ENCODE measurements at places on chromosomes 16 and 17. TPM values are rescaled to one million over a fixed set of nuclear protein-coding genes. Genes with fewer than 3 reads are reported as not detected.

GRCh38 chr16:85812031-85812807 is 12.7 kb downstream of the COX4I1 start:
- DNase-seq, result no peak

DNA sequence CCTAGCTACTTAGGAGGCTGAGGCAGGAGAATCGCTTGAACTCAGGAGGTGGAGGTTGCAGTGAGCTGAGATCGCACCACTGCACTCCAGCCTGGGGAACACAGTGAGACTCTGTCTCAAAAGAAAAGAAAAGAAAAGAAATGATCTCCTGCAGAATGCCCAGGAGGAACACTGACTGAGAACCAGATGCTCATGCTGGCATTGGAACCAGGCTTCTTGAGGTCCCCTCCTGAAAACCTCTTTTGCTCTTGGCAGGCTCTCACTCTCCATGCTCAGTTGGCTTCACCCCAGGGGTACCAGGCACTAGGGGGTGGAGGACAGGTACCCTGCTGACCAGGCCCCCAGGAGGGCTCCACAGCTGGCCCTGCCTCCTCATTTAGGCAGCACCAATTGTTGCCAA is 8.5 kb upstream of the TNFRSF17 start:
- no peak for DNase-seq

The NR1D1 gene
- total RNA-seq, result 4.7 TPM

GRCh38 chr16:75798714-75799113 is 72.4 kb upstream of the CPHXL start:
- DNase-seq, result no peak

The CDK5R1 gene
- 2.5 TPM for total RNA-seq

- no peak for DNase-seq
Measured at GRCh38 chr16:7304279-7304678, 28.4 kb upstream of the RBFOX1 start.

DNA sequence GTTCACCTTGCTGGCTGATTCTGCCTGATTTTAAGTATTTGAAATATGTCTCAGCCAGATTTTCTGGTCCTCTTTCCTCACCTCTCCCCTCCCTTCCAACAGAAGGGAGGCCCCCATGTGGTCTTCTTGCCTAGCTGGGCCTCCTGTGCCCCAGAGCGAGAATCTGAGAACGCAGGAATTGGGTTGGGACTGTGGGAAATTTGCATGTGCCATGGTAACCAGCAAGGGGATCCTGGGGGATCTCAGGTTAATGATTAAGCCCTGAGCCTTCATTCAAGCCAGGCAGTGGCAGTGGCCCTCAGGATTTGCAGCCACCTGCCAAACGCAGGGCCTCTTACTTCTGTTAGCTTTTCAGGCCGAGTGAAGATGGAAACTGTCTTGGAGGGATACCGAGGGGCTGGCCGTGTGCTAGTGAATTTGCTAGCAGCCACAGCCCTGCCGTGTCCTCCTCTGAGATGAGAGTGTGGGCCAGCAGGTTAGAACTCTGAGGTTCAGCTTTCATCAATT is 40.2 kb downstream of the KSR1 start:
- no peak for DNase-seq

The GRAP gene
- not detected for total RNA-seq

- DNase-seq, result no peak
Measured at GRCh38 chr16:29920288-29921033, 5.6 kb downstream of the KCTD13 start.

GRCh38 chr17:55524440-55525220 is 13.4 kb upstream of the SMIM36 start:
- no peak for DNase-seq

GRCh38 chr17:62950067-62950466 is 16.0 kb upstream of the TANC2 start:
- DNase-seq, result no peak

DNA sequence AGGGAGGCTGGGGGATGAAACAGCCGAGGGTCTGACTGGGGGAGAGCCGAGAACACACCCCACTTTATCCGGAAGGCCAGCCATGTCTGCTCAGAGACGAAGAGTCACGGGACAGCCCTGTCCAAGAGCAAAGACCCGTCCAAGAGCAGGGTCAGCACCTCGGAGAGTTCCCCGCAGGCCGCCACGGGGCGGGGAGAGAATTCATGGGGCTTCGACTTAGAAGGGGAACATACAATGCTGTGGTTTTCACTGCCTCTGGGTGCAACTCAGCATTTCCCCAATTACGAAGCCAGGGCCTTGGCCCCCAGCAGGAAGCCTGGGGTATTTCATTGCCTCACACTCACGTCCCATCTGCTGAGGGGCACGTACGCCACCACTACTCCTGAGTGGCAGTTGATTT is 59.3 kb downstream of the JPH3 start:
- DNase-seq, result peak; percentile 9

The KAT2A gene
- 19.2 TPM for total RNA-seq

DNA sequence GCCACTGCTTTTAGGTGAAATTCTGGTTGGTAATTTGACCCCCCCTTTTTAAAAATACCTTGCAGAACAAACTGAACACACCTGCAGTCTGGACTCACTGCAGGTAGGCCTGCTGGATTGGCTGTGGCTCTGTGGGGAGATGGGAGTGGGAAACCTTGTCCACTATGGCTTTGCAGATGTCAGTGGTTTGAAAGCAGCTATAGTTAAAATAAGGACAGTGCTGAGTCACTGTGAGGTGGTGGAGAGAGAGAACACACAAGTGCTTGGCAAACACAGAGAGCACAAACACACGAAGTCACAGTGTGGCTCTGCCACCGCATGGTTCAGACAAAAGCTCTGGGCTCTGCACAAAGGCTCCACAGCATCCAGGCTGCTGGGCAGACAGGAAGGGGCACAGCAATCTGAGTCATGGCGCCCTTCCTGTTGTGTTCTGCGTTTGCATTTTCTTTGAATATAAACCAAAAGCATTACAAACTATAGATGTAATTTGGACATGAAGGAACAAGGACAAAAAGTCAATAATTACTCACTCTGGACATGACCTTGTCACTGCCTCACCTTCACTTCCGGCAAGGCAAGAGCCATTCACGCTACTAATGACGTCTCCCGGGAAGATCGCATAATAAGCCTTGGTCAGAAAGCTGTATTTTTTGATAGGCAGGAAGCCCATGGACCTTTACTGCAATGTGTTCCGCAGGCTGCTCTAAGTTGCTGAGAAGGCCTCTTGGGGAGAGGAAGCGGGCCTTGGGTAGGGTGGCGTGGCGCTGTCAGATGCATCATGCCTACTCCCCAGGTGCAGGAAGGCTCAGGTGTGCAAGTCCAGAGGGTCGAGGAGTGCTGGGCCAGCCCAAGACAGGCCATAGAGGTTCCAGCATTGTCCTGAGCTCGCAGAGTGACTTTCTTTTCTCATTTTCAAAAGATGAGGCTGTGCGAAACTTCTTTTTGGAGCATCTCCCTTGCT is 60.1 kb upstream of the MED9 start:
- DNase-seq, result peak; percentile 59

The FLOT2 gene
- 29.2 TPM for total RNA-seq

DNA sequence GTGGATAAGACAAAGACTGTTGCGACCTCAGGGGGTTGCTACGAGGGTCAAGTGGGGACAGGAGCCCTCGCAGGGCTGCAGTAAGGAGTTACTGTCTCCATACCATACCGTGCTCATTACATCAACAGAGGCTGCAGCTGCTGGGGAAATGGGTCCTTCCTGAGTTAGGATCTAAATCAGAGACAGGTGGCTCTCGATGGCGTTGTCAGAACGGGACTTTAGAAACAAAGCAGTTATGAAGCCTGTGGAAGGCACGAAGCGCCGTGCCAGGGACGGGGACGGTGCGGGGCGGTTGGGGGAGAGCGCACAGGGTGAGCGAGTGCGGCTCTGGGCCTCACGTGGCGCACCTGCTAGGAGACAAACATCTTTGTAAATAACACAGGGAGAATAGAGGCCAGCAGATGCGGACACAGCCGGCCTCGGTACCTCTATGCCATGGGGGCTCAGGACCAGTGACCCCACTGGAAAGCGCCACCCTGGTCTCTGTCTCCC is 34.4 kb downstream of the ZCCHC14 start:
- DNase-seq, result no peak

DNA sequence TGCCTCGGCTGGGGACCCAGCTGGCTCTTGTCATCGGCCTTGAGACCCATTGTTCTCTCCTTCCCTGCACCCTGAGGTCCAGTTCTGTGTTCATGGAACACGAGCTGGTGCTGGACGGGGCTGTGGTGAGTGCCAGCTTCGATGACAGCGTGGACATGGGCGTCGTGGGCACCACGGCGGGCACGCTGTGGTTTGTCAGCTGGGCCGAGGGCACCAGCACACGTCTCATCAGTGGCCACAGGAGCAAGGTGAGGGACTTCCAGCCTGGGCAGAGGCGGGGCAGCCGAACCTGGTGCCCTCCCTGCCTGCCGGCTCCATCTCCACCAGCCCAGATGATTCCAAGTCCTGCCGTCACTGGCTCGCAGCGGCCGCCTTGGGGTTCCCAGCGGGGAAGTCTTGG is 5.3 kb upstream of the RHOT2 start:
- no peak for DNase-seq

DNA sequence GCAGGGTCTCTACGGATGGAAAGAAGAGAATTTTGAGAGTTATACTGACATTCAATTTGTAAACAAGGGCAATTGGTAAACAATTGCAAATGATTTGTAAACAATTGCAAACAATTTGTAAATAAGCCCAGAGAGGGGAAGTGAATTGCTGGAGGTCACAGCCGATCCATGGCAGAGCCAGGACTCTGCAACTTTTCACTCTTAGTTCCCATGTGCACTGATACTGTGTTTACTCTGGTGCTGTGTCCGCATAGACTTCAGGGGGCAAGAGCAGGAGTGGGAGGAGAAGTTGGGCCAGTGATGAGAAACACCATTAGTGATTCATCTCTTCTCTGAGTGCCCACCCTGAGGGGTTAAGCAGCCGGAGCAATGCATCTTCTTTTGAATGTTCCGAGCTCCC is 14.0 kb downstream of the SCNN1G start:
- DNase-seq, result no peak

DNA sequence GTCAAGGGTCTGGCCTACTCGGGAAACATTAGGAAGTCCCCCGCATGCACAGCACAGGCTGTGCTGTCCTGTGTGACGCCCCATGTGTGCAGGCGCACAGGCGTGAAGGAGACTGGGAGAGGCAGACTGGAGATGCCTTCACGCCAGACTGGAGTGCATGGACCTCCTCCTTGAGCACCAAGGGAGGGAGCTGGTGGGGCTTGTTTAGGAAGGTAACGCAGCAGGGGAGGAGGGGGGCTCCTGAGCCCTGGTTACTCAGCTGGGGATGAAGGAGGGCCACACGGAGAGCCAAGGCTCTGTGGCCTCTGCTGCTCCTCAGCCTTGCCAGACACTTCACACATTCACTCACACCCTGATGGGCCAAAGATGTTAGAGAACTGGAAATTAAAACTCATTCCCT is 7.7 kb downstream of the HSDL1 start:
- no peak for DNase-seq

The PITPNM3 gene
- total RNA-seq, result 1.0 TPM

DNA sequence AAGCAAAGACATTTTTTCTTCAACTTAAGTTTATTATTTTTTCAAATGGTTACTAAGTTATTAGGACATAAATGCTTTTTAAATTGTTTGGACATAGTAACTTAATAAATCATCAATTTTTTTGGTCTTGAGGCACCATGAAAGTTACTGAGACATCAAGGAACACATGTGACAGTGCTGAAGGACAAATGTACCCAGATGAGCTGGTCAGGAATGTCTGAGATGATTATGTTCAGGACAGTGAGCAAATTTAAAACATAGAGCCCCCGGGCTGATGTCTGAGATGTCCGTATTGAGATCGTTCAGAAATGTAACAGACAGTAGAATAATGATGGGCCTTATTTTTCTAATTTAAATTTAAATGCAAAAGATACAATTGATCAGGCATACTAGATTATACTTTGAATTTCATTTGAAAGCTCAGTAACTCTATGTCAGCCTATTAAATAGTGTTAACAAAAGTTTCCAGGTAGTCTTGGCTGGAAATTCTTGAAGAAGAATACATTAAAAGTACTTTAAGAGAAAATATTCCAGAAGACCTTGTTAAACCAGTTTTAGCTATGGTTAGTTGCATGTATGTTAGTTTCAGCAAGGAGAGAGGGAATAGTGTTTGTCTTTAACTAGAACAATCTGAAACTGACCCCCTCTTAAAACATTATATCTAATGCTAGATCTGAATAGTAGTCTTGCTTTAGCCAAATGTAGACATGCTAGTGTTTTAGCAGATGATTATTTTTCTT is 36.4 kb downstream of the SEC14L1 start:
- DNase-seq, result no peak

- DNase-seq, result no peak
Measured at GRCh38 chr16:89823087-89823823, 5.0 kb upstream of the SPIRE2 start.

DNA sequence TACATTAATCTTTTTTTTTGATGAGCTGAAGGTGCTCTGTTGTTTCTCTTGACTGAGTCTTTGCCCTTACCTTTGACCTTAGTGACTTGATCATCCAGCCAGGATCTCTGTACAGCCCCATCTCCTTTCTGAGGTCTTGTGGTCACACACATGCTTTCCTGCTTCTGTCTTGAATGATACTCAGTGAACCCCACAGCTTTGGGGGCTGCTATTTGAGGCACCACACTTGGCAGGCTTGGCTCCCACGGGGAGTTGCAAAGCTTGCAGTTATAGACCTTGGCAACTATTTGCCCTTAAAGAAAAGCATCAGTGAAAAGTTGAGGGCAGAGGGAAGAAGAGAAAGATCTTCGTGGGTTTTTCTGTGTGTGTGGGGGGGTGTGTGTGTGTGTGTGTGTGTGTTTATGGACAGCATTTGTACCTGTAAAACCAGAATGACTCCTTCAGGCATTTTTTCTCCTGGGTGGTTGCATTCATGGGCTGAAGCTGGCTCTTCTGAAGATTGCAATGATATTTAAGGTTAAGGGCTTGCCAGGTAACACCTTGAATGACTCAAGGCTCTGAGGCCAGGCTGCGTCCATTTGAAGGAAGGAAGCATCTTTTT is 101.6 kb downstream of the MSI2 start:
- no peak for DNase-seq

GRCh38 chr17:21036361-21036881 is 6.4 kb downstream of the USP22 start:
- DNase-seq, result no peak

DNA sequence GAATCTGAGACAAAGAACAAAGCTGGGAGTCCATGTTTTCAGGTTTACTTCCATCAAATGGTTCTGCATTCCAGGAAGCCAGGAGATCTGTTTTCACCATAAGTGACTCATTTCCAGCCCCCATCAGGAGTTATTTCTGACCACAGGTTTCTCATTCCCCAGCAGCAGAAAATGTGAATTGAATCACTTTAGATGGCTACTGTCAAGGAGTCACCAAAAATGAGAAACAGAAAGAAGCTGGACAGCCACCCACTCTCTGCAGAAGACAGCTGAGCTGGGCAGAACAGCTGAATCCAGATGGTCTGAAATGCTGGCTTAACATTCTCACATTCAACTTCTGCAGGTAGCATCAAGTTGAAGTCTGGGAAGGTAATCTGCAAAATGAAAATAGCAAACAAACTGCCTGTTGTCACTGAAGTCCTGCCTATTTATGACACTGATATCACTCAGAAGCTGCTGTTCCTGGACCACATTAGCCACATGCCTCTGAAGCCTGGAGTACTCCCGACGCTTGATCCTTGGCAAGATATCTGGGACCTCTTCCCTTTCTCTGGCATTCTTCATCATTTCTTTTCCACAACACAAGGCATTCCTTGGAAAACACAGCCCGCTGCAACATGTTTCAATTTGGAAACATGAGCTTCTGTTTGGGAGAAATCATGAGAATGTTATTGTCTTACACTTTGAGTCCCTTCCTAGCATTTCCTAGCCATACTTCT is 15.3 kb downstream of the CCL11 start:
- DNase-seq, result no peak

The SPAG9 gene
- total RNA-seq, result 66.5 TPM

All from NCI-H460 (cell line).